ENCODE measurements at places on chromosomes 1 and 21.

DNA sequence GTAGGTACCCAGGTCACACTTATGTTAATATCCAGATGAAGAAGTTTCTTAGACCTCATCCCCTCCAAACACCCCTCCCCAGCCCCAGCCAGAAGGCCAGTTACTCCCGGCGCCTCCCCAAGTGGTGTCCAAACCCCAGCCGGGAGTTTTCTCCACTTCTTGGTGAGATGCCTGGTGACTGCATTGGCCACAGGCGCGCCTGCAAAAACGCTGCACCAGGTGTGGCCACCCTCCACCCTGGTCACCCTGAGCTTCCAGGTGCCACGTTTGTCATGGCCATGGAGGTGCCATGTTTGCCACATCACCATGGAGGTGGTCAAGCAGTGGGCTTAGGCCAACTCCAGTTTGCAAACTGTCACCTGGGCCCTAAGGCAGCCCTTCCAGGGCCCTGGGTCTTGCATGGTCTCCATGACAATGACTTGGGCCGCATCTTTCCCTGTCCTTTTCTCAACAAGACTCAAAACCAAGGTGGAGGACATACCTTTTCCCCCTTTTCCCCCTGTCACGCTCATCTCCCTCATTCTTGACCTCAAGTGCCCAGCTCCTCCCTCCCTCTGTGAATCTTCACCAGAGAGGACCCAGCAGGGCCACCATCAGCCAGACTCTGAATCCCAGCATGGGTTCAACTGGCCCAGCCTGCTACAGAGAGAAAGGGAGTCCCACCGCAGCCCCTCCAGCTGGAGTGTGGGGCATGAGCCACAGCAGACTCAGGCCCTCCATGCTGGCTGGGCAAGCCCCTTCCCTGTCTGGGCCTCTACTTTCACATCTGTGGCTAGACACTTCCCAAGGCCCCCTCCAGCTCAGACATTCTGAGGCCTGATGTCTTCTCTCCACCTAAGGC lies 125.9 kb upstream of the ZBTB40 start:
- no peak for DNase-seq

DNA sequence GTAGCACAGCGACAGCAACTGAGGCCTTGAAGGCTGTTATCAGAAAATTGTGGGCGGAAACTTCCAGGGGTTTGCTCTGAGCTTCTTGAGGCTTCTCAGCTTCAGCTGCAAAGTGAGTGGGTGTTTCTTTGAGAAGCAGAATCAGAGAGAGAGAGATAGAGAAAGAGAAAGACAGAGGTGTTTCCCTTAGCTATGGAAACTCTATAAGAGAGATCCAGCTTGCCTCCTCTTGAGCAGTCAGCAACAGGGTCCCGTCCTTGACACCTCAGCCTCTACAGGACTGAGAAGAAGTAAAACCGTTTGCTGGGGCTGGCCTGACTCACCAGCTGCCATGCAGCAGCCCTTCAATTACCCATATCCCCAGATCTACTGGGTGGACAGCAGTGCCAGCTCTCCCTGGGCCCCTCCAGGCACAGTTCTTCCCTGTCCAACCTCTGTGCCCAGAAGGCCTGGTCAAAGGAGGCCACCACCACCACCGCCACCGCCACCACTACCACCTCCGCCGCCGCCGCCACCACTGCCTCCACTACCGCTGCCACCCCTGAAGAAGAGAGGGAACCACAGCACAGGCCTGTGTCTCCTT lies at the start of gene FASLG:
Gene FASLG, plus strand, starts transcription at position 233 of the 583 bp plus-strand sequence. Its CDS starts 99 bp downstream, at position 332.
- DNase-seq, result peak; percentile 69

GRCh38 chr1:200496937-200497336 lies 87.1 kb upstream of the ZNF281 start:
- DNase-seq, result no peak

- no peak for DNase-seq
Observed at GRCh38 chr1:93087532-93087931, 8.4 kb downstream of the MTF2 start.

DNA sequence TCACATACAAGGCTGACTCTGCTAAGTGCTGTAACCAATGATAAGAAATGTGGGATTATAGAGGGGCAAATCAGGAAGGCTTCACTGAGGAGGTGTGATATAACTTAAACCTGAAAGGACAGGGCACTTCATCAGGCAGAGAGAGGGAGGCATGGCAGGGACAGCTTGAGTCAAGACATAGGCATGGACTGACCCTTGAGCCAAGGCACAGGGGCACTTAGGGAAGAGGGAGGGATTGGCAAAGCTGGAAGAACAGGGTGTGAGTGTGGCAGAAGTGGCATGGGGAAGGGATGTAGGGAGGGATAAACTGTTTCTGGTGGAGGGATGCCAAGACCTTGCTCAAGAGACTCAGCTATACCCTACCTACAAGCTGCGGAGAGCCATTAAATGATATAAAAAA lies 81.3 kb downstream of the PLXNA2 start:
- no peak for DNase-seq

GRCh38 chr1:155454096-155454495 lies 108.5 kb downstream of the ASH1L start:
- no peak for DNase-seq

GRCh38 chr1:114090738-114091505 lies 62.7 kb downstream of the SYT6 start:
- DNase-seq, result no peak

DNA sequence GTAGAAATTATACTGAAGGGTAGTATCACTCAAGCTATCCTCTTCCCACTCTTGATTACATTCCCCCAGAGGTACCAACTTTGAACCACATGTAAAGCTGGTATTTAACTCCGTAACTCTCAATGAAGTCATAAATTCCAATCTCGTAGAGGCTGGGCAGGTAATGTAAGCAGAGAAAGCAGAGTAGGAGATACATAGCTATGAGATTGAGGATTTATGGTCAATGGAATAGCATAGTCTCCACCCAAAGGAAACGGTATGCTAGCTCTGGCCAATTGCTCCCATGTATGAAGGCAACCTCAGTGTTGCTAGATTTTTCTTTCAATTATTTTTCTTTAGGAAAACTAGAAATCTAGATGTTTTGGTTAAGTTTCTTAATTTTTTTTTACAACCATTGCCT lies 163.1 kb upstream of the NRIP1 start:
- DNase-seq, result no peak

- DNase-seq, result no peak
Observed at GRCh38 chr1:88731475-88732269, 47.6 kb downstream of the PKN2 start.

DNA sequence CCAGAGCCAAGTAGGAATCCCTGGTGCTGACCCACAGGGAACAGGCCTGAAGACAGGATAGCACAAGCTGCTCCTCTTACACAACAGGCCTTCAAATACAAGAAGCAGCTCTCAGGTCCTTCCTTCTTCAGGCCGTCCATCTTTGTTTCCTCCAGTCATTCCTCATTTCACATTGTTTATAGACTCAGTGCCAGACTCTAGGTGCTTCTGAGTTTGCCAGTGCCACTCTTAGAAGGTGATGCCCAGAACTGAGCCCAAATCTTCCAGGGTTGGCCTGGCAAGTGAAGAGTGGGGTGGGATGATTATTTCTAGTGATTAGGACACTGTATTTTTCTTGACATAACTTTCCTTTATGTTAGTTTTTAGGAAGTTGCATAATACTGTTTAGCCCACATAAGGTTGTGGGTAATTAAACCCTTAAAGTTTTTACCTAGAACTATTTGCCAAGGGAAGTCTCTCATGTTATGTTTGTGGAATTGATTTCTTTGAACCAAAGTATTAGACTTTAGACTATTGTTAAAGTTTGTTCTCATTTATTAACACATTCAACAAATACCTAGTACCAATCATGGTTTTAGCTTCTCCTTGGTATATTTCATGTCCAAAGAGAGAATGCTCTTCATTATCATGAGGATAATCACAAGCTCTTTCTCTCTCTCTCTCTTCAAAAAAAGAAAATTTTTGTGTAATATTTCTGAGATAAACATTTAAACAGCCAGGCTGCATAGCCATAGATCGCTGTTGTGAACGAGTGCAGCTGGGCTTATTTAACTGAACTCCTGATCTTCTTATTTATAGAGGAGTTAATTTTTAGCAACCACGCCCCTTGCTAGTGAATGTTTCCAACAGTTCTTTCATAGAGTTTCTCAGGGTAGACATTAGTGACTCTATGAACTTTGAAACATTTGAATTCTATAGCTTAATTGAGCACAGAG lies 47.7 kb downstream of the PGM1 start:
- DNase-seq, result no peak

GRCh38 chr1:181259026-181259745 lies 170.7 kb downstream of the IER5 start:
- DNase-seq, result no peak

DNA sequence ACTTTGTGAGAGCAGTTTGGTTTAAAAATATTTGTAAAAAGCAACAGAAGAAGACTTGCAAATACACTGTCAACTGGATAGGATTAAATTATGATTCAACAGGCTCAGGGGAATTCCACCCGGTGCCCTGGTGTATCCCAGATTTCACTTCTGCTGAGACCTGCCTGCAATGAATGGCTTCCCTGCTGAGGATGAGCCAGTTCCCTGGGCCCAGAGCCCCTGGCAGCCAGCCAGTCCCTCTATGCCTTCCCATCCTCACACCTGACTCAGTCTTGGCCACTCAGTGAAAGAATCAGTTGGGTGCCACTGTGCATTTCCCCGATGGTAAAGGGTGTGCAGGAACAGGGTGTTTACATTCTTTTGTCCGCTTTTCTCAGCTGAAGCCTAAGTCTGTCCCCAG lies 64.4 kb downstream of the KCTD3 start:
- no peak for DNase-seq

DNA sequence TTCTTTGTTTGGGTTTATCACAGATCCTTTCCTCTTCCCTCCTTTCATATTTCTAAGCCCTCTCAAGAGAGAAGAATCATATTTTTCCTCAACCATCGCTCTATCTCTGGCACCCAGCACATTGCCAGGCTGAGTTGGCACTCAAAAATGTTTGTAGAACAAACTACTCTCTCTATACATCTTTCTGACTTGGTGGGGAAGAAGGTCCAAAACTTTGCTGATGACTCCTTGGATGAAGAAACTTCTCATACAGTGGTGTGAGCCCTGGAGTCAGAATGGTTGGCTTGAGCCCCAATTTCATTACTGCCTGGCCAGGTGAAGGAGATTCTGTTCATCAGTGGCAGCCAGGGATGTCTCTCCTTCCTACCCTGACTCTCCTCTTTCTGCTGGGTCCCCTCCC lies 11.9 kb downstream of the ALX3 start:
- DNase-seq, result no peak

DNA sequence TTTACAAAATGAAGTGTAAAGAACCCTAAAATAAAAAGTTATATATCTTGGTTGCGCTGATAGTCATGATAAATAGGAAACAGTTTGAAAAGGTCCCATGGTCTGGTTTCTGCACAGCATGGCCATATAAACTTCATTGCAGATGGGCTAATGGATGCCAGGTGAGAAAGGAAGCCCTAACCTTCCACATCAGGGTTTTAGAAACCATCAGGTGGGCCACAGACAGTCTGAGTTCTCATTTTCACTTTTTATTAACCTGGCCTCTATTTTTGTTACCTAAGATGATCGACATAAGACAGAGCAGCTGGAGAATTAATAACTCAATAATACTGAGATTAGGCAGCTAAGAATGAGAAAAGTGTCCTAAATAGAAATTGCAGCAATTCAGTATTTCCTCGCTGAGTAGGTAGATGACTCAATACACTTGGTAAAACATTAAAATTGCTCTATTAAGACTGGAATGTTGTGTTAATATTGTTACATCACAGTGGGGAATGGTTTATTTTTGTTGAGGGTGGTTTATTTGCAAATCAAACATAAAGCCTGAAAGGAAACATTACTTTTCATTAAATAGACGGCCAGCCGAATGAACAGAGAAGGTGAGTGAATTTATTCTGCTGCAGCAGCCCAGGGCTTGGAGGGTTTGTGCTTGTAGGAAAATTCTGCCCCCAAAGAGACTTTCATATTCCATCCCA lies 21.1 kb downstream of the C1orf21 start:
- no peak for DNase-seq

- no peak for DNase-seq
Observed at GRCh38 chr1:3336641-3337630, 117.5 kb upstream of the ARHGEF16 start.

DNA sequence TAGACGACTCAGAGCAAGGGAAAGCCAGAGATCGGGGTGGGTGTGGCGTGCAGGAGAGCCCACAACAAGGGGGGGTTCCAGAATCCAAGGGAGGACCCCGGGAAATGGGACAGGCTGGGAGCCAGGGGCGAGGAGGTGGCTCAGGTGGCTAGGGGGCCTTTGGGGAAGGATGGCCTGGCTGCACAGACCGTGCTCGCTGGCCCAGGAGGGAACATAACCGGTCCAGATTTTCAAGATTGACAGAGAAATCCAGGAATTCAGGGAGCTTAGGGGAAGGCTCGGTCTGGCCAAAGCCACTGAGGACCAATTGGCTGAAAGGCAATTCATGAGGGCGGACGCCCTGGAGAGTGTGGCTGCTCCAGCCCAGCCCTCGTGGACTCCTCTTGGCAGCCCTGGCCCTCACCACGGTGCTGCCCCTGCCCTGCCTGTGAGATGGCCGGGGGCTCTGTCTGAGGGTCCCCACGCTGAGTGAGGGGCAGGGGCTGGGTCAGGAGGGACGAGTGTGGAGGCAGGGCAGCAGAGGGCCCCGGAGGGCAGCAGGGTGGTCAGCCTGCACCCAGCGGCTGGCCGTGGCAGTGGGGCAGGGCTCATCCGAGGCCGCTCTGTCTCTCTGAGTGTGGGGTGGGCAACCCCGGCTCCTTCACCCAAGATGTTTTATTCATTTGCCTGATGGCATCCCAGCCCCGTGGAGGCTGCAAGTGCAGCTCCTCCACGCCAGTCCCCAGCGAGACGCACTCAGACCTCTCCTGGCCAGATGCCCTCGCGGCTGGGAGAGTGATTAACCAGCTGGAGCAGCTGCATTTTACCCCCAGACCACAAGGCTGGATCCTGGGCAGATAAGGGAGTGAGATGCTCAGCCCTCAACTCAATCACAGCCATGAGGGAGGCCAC lies 5.6 kb upstream of the LRRC3 start:
- no peak for DNase-seq

DNA sequence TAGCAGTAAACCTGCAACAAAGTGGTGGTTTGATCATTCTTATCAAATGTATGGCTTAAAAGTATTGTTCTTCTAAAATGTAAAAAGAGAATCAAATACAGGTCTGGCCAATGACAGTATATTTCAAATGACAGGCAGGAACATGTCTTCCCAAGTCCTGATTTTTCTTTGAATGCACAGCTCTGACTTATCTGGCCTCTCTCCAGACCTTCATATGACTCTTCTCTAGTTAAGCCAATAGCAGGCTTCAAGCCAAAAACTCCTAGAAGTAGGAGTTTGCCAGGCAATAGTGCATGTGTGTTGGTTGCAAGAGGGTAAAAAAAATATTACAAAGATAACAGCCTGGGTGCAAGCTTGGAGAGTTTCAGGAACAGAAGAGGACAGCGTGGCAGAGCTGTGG lies 345.5 kb downstream of the SMYD3 start:
- DNase-seq, result no peak

Data from activated naive CD4-positive, alpha-beta T cell treated with anti-CD3 and anti-CD28 coated beads for 36 hours (primary cell).